ENCODE measurements at places on chromosomes 12 and 14.

DNA sequence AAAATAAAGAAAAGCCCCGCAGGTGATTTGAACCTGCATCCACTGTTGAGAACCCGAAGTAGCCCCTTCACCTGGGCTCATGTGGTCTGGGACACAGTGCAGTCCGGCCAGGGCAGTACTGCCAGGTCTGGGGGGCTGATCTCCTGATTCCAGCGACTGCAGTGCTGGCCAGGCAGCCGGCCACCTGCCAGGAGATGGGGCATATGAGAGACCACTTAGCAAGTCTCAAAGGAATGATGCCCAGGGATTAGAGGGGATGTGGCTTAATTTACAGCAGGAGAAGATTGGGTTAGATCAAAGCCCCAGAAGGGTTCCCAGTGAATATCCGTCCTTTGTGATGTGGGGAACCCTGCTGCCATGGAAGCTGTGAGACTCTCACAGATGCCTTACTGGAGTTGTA, 113.3 kb downstream of the PRMT8 start:
- DNase-seq = no peak

- DNase-seq = no peak
Measured at GRCh38 chr14:88079624-88080023, 74.7 kb downstream of the GPR65 start.

- DNase-seq = peak; percentile 16
Measured at GRCh38 chr14:72573725-72574417, 320.0 kb downstream of the DPF3 start.

DNA sequence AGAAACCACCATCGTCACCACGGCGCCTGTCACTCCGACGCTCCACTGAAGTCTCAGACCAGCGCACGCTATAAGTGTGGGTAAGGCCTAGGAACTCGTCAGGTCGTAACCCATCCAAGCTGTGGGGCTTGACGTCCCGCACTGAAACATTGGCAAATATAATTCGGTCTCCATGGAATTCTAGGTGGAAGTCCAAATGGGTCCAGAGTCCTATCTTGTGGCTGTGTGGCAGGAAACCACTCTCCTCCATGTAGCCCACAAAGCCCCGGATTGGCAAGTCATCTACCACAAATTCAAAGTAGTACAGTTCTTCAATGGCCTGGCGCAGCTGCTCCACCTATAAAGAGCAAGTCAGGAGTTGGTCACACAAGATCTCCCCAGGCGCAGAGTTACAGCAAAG, 2.3 kb downstream of the TM9SF1 start:
- no peak for DNase-seq

DNA sequence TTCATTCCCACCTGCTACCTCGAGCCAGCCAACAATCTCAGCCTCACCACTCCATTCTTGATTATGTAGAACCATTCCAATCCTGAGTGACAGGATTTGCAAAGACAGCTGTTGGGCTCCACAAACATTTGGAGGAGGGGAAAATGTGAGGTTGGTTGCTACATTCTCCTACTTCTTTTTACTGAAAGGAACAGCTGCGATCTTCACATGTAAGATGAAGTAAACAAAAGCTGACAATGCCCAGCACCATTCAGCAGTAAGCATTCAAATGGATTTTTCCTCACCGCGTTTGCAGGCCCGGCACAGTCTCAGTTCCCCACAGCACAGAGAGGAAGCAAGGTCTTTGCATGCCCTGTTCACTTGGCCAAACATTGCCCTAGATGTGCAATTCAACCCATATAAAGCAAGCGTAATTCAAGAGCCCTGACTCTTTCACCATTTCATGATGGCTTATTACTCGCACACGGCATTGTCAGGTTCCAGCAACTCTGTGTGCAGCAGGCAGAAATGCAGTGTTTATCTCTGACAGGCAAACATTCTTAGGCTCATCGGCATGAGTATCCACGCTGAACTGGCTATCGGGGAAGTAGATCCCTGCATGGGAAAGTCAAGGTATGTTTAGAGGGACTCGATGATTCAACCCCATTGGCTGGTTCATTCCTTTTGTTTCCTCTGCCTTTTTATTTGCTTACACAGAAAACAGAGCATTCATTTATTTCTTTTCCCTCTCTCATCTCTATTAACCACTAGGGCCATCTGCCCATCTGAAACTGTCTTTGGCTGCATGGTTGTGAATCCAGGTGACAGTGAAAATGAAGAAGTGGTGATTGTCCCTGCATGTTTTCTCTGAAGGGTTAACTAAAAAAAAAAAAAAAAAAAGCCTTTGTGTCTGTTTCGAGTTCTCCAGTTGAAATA, 236.1 kb upstream of the PLEKHG7 start:
- no peak for DNase-seq

- DNase-seq = peak; percentile 4
Measured at GRCh38 chr12:24039113-24039525, 89.6 kb upstream of the SOX5 start.

DNA sequence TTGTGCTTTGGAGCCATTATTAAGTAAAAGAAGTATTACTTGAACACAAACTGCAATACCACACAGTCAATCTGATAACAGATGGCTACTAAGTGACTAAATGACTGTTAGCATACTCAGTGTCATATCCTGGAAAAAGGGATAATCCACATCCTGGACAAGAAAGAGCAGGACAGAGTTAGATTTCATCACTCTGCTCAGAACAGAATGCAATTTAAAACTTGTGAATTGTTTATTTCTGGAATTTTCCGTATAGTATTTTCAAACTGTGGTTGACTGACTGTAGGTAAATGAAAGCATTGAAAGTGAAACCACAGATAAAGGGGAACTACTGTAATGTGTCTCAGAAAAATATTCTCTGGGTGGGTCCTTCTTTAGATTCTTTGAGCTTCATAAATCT, 458.8 kb downstream of the TMEM117 start:
- no peak for DNase-seq

- peak; percentile 90 for DNase-seq
Measured at GRCh38 chr12:6778574-6779550, 6.5 kb downstream of the LAG3 start.

DNA sequence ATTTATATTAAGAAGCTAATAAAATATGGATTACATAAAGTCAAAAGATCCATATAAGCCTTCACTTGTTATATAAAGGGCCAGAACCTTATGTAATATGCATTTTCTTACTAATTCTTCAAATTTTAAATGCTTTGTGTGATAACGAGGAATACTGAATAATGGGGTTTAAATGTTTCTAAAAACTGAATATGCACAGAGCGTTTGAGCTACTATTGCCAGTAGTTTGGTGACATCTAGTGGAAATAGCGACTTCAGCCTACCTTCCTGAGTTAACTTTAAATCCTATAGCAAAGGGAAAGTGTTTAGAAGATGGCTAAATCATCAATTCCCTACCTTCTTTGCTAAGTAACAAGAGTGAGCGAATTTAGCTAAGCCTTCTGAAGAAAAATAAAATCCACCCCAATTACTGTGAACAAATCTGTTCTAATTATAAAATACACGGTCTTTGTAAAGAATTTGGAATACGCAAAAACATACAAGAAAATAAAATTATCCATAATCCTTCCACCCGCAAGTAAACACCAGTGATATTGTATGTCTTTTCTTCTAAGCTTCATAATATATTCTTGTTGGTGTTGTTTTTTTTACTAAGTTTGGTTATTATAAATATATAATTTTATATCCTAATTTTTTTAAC, 115.5 kb upstream of the G2E3 start:
- peak; percentile 28 for DNase-seq

DNA sequence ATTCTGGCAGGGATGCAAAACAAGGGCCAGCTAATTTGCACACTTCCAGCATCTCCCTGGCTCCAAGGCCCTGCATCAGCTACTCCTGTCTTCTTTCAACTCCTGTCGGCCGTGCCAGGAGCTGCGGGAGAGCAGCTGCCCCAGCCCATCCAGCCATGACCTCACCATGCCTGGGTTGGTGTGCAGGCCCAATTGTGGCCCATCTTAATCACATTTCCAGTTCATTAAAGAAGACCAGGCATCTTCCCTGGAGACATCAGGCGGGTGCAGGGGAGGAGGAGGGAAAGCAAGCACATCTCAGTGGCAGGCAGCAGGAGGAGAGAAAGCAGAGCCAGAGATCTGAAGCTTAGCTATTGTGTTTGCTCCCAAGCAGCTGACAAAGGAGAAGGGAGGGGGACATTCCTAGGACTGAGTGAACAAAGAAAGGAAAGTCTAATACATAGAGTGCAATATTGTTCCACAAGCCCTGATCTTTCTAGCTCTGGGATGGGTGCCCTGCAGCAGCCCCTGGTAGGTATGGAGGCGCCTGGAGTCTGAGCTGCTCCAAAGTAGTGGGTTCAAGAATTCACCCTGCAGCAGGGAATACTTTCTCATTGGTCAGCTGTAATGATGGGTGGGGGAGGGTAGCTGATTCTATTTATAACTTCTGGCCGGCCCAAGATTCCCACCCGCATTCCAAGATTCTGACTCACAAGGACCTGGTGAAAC, 40.1 kb downstream of the VWF start:
- no peak for DNase-seq

- DNase-seq = no peak
Measured at GRCh38 chr12:85642288-85642687, 193.9 kb downstream of the RASSF9 start.

DNA sequence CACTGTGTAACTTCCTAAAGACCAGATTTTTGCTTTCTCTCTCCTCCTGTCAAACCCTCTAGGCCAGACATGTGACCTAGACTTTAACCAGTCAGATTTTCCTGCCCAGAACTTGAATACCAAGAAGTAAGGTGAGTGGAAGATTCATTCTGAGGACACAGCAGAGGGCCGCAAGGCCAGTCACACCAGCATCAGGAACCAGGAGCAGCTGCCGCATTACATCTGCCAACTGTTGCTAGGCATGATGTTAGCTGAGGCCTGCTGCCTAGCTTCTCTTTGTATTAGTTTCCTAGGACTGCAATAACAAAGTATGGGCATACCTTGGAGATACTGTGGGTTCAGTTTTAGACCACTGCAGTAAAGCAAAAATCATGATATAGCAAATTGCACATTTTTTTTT, 101.9 kb upstream of the BMP4 start:
- no peak for DNase-seq
